ENCODE measurements at places on chromosomes 7 and 10.
A peak's percentile ranks its signal among the peaks of the same experiment; 100 is the strongest.

GRCh38 chr10:71564194-71564820 is 155.3 kb downstream of the C10orf105 start:
- DNase-seq = no peak

- no peak for DNase-seq
Measured at GRCh38 chr7:92953657-92954056, 117.3 kb upstream of the CDK6 start.

- DNase-seq = peak; percentile 80
Measured at GRCh38 chr7:116671681-116672595, at the start of gene MET. TSS of gene MET (plus strand) at chr7:116672196. CDS start at chr7:116699085, 26,889 bp downstream.

- DNase-seq = no peak
Measured at GRCh38 chr7:110633313-110633712, 457.6 kb upstream of the LRRN3 start.

DNA sequence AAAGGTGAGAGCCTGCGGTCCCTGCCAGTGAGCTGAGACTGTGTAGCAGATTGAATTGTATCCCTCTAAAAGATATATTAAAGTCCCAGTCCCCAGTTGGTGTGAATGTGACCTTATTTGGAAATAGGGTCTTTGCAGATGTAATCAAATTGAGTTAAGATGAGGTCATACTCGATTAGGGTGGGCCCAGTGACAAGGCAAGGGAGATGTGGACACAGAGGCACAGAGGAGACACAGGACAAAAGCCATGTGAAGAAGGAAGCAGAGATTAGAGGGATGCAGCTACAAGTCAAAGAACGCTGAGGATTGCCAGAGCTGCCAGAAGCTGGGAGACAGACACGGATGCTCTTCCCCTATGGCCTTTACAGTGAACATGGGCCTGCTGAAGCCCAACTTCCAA is 104.3 kb downstream of the CLEC2L start:
- DNase-seq = no peak

GRCh38 chr10:112390125-112390703 is 16.3 kb downstream of the ACSL5 start:
- no peak for DNase-seq

DNA sequence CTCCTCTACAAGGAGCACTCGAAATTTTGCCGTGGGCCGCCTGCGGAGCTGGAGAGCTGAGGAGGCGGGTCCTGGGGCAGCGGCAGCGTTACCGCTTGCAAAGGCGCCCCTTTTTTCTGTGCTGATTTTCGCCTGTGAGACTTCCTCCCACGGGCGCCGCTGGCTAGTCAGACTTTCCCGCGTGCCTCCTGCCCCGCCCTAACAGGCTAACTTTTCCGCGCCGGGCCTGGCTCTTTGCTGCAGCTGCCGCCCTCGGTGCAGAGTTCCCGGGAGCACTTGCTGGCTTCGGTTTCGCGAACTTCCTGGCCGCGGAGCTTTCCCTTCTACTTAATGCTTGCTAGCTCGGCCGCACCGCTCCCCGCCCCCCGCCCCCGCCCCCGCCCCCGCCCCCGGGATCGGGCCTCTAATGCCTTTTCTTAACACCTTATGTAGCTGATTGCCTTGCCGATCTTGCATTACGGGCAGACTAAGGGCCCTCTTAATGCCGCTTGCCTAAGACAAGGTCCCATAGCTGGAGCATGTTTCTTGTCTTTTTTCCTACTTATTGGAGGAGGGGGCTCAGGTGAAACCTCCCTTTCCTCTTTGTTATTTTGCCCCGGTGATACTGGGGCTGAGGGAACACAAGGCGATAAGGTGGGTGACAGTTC is 37.9 kb upstream of the RASGEF1A start:
- DNase-seq = peak; percentile 67

- peak; percentile 59 for DNase-seq
Measured at GRCh38 chr7:90816511-90817142, 220.5 kb downstream of the CDK14 start.

DNA sequence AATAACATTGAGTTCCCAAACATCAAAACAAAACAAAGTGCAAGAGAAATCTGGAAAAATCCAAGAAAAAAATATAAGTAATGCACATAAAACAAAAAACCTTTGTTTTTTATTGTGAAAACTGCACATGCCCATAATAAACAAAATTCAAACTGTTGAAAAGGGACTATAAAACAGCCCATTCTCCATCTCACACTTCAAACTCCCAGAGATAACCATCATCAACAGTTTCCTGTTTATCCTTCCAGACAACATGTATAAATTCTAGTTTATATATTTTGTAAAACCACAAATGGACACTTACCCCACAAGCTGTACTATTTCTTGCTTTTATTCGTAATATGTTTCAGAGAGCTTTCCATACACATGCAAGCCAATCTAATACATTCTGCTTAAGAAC is 79.3 kb downstream of the DPY19L1 start:
- DNase-seq = no peak

DNA sequence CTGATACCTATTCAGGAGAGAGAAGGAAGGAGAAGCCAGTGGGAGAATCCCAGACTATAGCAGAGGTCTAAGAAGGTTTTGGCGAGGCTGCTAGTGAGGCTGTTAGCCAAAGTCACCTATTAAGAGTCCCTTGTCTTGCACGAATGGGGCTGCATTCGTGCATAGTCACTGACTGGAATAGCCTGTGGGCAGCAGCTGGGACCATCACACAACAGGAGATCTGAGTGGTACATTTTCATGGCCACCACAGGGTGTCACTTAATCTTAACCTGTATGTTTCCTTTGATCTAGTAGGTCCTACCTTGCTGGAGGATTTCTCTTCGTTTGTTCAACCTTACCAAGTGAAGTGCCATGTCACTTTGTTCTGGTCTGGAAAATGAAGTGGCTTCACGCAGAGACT is 319.9 kb downstream of the BMPER start:
- DNase-seq = no peak

- no peak for DNase-seq
Measured at GRCh38 chr10:130453721-130454542, 317.7 kb downstream of the GLRX3 start.

Data from GM13976 (cell line).